Hematopoietic multipotent progenitor cell treated with erythropoietin and hydrocortisone succinate and interleukin-3 and kit ligand, for 17 days (in vitro differentiated cells): ENCODE measurements at places on chromosomes 12 and 14.

DNA sequence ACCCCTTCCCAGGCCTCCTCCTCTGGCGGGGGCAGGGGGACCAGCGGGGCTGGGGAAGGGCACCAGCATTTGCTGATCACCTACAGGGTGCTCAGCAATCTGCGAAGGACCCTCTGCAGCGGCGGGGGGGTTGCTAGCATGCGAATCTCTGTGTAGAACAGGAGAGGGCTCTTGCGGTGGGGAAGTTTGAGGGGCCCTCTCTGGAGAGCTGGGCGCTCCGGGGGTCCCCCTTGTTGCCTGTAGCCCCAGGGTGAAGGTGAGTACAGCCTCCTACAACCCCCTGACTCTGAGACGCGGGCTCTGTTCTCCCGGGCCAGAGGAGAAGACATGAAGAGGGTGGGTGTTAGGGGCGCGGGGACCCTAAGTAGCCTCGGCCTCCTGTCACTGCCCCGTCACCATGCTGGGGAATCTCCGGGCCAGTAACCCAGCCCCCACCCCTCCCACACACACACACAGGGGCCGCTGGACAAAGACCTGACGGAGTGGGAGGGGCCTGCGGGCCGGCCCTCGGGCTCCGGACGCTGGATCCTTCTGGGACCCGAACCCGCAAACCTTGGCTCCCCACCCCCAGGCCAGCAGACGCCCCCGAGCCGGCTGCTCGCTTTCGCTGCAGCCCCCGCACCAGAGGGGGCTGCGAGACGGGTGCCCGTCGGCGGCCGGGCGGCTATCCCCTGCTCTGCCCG lies 734 bp downstream of the FIGNL2 start:
- DNase-seq, result no peak

- DNase-seq, result no peak
Measured at GRCh38 chr14:55754471-55754870, 174.5 kb downstream of the KTN1 start.

DNA sequence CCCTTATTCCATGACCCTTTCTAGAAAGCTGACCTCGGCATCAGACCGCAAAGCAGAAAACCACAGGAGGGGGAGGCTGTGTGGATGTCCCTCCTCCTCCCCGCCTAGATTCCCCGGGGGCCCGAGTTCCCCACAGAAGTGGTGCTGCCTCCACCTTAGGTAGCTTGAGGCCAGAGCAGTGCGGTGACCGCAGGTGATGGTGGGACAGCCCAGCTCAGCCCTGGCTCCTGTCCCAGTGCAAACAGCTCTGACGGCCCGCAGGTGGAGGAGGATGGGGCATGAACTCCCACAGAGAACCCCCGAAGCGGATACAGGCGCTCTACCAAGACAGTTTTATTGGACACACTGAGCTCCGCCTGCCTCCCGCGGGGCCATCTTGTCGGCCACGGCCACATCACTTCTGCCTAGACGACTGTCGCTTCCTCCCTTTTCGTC lies 19.5 kb downstream of the ARL6IP4 start:
- DNase-seq, result no peak

DNA sequence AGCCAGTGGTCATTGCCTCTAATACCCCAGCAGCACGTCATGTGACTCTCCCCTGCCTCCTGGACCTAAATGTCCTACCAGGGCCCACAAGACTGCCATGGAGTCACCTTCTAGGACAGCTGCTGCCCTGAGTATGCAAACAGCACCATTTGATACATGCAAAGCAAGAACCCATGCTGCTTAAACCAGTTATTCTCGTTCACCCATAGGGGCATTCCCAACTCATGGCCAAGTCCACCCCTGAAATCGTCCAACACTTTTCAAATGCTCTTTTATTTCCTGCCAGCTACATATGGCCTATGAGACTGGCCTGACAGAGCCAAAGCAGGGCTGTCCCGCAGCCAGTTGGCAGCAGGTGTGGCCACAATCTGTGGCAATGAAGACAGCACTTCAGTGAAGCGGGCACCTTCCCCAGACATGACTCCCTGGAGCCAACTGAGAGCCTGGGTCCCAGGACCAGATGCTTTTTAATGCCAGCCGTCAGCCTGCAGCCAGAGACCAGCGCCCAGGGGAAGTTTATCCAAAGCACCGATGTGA lies 99.9 kb downstream of the BCAT1 start:
- no peak for DNase-seq

DNA sequence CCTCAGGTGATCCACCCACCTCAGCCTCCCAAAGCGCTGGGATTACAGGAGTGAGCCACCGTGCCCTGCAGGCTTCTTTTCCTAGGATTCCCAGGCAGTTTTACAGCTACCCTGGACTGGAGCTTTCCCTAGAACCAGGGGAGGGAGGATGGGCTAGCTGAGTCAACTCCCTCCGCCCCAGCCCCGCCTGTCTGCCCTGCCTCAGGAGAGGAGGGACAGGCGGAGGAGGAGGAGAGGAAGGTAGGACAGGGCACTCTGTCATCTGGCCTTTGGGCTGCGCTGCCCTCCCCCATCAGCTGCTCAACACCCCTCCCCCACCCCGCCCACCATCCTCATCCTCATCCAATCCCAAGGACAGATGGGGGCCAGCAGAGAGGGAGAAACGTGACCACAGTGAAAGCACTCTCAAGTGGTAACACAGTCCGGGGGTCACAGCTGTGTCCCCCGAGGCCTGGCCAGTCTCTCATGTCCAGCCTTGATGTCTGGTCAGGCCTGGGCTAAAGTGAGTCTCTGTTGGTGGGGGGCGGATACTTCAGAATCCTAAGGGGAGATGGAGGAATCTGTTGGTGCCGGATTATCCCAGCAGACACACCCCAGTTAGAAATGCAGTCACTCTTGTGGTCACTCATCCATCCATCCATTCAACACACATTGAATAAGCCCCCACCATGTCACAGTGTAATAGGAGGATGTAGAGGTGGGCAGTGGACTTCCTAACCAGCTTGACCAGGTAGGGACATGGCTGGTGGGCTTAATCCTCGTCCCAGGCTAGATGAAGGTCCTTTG lies 12.3 kb downstream of the FIGNL2 start:
- DNase-seq, result no peak
